NCI-H345 (cell line): ENCODE measurements at places on chromosomes 1 and 21.
A peak's percentile ranks its signal among the peaks of the same experiment; 100 is the strongest.

DNA sequence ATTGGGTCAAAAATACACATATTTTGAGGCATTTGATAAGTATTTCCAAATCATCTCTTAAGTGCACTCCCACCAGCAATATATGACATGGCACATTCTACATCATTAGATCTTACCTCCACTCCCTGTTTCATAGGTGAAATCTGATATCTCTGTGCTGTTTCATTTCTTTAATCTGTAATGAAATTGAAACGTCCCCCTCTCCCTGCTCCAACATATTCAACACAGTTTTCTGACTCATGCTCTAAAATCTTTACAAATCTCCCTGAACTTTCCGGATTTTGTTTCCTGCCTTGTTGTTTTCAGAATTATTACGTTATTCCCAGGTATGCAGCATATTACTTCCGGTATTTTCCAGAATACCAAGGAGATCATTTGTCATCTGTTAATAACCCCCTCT, 66.1 kb upstream of the AKT3 start:
- DNase-seq, result no peak

DNA sequence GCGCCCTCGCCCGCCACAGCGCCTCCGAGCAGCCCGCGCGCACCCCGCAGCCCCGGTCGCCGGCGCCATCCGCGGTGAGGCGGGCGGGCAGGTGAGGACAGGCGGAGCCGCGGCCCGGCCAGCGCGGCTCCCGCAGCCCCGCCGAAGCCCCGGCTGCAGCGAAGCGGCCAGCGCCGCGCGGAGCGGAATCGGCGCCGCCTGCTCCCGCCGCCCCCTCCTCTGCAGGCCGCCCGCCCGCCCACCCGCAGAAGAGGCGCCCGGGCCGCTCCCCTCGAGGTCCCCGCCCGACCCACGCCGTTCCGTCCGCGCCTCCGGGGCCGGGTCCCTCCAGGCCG, 1.3 kb downstream of the PRDM16 start:
- DNase-seq, result no peak

GRCh38 chr1:236809148-236809547, 14.1 kb downstream of the MTR start:
- DNase-seq, result no peak

DNA sequence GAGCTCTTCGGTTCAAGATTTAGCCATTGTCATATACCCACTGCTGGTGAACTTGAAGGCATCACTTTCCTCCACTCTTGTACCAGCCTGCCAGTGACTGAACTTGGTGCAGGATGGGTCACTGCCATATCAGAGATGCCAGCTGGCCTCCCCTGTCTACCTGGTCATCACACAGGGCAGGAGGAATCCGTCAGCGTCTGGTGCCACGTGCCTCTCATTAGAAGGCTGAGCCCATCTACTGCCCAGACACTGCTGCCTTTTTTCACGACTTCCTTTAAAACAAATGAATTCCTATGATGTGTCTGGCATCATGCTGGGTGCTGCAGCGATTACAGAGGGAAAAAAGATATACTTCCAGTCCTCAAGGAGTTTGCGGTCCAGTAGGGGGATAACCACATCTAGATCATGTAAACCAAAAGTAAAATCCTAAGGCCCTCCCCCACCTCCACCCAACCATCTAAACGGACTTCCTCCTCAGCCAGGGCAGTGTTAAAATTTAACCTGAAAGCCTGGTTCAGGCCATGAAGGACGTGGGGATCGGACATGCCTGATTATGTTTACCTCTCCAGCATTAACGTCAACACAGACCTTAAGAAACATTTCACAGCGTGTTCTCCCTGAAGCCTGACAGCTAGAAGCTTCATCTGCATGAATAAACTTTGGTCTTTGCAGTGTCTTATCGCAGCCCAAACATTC, 29.2 kb upstream of the PDE9A start:
- DNase-seq, result no peak

- no peak for DNase-seq
These were observed 5.2 kb upstream of the BACH1 start for GRCh38 chr21:29293495-29293894.

- no peak for DNase-seq
These were observed 59.2 kb downstream of the LHX9 start for GRCh38 chr1:197976368-197976767.

DNA sequence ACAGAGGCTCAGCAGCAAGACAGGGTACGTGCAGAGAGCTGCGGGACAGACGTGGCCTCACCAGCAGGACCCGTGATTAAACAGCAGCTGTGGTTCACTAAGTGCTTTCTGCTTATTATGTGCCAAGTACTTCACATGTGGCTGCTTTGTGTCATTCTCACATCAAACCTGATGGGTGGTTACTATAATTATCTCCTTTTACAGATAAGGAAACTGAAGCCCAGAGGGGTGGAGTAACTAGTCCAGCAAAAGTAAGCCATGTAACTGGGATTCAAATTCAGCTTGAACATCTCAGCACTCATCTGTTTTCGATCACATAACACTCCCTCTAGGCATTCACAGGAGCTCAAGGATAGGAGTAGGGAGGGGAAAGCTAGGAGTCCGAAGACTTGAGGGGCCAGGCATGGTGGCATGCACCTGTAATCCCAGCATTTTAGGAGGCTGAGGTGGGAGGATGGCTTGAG, 50.8 kb upstream of the CLIC4 start:
- DNase-seq, result peak; percentile 94

- DNase-seq, result no peak
These were observed 619.3 kb downstream of the PTPRU start for GRCh38 chr1:29855561-29856160.

- no peak for DNase-seq
These were observed 99.6 kb downstream of the EIF4G3 start for GRCh38 chr1:21077085-21077484.

- no peak for DNase-seq
These were observed 38.3 kb downstream of the ECE1 start for GRCh38 chr1:21251773-21252471.

DNA sequence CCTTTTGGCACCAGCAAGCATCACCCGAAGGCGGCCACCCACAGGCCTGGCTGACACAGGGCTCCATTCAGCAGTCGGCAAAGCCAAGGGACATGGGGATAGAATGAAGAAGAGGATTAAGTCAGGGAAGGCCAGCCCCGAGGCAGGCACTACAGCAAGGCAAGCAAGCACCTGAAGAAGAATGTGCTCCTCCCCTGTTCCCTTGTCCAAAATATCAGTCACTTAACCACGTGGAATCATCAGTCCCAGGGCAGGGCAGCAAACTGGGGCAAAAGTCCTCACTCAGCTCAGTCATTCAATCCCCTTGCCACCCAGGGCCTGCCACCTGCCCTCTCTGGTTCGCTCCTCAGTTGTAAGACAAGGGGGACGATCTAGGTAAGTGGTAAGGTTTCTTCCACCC, 9.3 kb downstream of the KANK4 start:
- no peak for DNase-seq

DNA sequence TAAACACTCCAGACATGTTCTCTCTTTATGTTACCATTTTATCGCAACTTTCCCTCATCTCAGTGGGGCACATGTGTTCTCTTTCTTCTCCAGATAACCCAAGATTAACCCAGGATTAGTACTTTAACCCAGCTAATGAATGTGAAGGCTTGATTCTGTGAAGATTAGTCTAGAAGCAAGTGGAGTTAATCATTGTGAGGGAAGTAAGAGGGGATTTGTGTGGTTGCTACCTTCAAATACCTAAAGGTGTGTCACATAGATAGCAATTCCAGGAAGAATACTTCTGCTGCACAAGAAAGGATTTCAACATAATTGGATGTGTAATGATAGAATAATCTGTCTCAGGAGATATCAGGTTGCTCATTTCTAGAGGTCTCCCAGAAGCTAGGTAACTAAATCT, 327.1 kb downstream of the PBX1 start:
- DNase-seq, result no peak

- DNase-seq, result no peak
These were observed 606.7 kb upstream of the CHRM3 start for GRCh38 chr1:238779716-238780115.

DNA sequence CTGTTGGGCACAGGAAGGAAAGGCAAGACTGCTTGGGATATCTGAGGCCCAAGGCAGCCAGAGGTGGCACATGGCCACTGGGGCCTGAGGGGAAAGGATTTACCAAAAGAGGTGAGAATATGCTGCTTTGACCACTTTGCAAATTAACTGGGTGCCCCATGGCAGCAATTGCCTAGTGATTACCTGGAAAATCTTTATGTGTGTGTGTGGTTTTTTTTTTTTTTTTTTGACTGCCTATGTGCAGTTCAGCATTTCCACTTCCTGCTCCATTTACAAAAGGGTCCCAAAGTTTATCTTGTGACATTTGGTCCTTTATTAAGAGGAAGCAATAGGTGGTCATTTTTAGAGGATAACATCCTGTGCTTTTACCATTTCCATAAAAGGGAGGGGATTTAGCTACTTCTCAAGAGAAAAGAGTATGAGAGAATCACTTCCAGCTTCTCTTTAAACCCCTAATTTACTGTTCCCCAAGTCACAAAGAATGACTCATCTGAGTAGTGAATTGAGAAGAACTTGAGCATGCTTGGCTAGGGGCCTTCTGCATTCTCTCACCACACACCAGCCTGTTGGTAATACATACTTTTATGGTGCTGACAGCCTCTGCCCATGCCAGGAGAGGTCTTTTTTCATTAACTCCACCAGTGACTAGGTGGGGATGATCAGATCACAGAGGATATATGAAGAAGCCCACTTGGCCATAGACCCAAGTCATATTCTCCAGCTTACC, 52.1 kb downstream of the SYDE2 start:
- DNase-seq, result no peak

DNA sequence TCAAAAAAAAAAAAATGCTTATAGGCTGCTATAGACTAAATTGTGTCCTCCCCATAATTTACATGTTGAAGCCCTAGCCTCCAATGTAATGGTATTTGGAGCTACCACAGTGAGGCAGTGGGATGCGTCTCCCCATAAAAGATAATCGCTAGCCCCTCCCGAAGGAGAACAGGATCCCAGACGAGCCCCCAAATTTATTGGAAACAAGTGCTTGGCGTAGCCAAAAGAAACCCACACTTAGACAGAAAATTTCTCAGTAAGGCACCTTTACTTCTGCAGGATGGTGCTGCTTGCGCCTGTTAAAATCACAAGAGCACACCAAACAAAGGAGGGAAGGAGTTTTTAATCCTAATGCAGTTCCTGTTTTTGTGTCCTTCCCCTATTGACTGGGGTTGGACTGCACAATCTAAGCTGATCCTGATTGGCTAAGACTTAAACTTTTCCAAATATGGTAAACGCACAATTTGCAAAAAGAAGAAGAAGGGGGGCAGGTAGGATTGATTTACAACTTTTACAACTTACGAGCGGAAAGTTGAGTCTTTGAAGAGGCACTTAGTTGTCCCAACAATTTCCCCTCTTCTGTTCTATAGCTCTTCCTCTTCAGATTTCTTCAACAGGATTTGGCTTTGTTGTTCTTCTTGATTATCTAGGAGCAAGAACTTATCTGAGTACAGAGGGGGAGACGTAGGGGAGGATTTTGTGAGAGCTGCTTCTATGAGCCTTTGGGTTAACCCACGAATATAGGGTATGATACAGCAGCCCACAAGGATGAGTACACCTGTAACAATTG, 3.0 kb upstream of the IPP start:
- DNase-seq, result no peak

DNA sequence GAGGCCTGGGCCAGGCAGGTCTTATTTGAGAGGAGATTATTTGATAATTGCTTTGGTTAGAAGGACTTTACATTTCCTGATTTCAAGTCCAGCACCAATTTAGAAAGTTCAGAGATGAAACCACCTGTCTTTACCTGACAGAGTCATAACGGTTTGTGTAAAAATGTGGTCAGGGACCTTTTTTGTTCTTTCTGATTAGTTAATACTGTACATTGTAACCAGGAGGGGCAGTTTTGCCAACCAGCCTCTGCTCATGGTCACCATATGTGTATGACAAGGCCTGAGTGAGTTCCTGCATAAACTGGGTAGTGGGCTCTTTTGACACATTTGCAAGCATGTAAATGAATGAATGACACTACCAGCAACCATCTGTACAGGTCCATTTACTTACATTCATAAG, 55.8 kb downstream of the VANGL1 start:
- no peak for DNase-seq

DNA sequence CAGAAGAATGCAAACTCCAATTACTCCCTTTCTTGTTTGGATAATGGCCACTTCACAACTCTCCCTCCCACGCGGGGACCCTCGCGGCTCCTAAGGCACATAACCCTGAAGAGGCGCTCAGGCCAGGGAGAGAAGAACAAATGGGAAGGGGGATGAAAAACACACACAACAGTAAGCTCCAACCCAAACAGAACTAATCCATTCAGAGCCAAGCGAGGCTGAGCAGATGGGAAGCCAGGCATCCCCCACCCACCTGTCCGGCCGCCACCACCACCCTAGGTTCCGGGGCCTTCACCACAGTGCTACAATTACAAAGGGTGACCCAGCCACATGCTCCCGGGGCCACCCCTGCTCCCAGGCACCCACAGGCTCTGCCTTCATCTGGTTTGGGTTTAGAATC, 101.5 kb downstream of the MRPL37 start:
- DNase-seq, result no peak

DNA sequence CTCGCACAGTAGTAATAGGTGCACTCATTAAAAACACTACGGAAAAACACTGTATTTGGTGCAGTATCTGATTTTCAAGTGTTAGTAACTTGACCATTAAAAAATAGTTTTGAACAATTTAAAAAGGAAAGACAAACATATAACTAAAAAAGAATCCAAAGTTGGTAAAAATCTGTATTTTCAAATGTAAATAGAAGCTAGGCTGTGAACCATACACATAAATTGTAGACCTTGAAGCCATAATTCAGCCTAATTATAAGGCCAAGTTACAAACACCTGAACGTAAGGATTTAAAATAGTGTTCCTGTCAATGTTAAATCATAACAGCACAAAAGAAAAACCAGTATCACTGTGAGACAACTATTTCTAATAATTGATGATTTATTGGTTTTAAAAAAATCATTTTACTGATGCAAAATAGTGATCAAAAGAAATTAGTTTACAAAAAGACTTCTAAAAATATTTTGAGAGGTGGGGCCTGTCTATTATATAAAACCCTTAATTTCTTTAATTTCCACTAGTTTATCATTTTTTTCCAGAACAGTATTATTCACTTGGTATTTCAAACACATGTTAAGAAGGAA, 4.5 kb downstream of the IRF2BP2 start:
- no peak for DNase-seq

- no peak for DNase-seq
These were observed 56.1 kb downstream of the ATP2B4 start for GRCh38 chr1:203682473-203683383.

GRCh38 chr1:224929335-224930237, at the start of gene DNAH14:
Gene DNAH14 (plus strand): TSS chr1:224929675. CDS start chr1:224952703, 23,028 bp downstream.
- peak; percentile 84 for DNase-seq

GRCh38 chr1:100037927-100038659, 68.3 kb downstream of the SLC35A3 start:
- peak; percentile 87 for DNase-seq
